CD8-positive, alpha-beta memory T cell (primary cell): ENCODE measurements at places on chromosomes 7 and 10. TPM values are rescaled to one million over a fixed set of nuclear protein-coding genes. Genes with fewer than 3 reads are reported as not detected.

The SLC18A2 gene
- 0.08 TPM for polyA plus RNA-seq

The OR2A12 gene
- not detected for polyA plus RNA-seq

The HOXA7 gene
- polyA plus RNA-seq = not detected

The FBXL13 gene
- 0.43 TPM for polyA plus RNA-seq

The CFAP58 gene
- not detected for polyA plus RNA-seq

The CALHM3 gene
- not detected for polyA plus RNA-seq
